ENCODE measurements at places on chromosomes 7 and 10.

DNA sequence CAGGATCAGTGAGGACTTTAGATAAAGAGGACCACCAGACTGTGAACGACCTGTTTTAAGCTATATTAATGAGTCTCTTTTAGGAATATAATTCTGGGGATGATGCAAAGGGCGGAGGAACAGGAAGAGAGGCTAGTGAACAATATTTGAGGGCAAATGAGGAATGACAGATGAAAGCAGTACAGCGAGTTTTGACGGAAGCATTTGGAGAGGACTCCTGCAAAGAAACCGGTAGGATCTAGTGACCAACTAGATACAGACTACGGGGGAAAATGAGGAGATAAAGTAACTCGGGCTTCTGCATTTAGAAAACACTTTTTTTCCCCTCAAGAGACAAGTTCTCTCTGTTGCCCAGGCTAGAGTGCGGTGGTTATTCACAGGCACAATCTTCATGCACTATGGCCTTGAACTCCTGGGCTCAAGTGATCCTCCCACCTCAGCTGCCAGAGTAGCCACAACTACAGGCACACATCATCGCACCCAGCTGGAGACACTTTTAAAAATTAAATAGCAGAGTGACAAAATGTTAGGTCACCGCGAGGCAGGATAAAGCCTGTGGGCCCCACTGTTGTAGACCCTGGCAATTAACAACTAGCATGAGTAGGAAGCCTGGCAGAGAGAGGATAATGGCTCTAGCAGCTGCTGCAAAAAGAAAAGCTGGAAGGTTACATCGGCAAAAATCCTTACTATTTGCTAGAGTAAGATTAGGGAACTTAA, 143.2 kb downstream of the SRPK2 start:
- DNase-seq: peak; percentile 47

GRCh38 chr10:13649844-13650520, 63.2 kb downstream of the PRPF18 start:
- DNase-seq: no peak

DNA sequence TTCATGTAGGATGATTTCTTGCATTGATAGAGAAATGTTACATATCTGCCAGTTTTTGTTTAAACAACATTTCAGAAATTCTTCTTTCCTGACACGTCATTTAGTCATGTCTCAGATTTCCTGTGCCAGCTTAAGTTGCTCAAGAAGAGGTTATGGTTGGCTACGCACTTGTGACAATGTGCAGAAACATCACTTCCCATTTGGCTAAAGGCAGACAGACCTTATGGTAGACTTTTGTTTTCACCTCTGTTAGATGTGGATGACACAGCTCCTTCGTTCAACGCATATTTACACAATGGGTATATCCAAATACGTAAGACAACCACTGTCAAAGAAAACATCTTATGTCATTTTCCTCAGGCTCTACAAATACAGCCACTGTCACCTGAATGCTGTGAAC, 125.8 kb downstream of the DOCK4 start:
- DNase-seq: peak; percentile 66

DNA sequence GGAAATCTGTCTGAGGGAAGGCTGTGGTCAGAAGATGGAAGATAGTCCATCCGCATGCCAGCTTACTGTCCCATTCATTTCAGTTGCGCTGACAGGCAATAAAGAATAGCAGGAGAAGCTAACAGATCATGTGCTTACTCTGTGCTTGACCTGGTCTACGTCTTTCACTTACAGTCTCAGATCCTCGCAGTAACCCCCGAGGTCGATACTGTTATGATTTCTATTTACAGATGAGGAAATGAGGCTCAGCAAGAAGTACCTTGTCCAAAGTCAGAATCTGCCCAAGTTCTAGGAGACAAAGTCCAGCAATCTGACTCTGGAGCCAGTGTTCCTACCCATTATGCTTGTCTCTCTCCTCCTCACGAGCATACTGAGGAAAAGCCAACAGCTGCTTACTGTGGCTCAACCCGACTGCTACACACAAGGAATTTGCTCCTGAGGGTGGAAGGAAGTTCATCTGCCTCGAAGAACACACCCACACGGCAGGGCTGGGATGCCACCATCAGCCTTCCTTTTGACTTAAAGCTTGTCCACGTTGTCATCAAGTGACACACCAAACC, 74.2 kb downstream of the MINPP1 start:
- DNase-seq: no peak

- no peak for DNase-seq
These were observed 17.7 kb downstream of the LDB1 start for GRCh38 chr10:102102421-102102820.

- peak; percentile 1 for DNase-seq
These were observed 282.3 kb upstream of the CHRM2 start for GRCh38 chr7:136585954-136586670.

- no peak for DNase-seq
These were observed 7.4 kb downstream of the AVL9 start for GRCh38 chr7:32502728-32503127.

GRCh38 chr7:35792472-35792871, 8.4 kb upstream of the SEPTIN7 start:
- peak; percentile 46 for DNase-seq

DNA sequence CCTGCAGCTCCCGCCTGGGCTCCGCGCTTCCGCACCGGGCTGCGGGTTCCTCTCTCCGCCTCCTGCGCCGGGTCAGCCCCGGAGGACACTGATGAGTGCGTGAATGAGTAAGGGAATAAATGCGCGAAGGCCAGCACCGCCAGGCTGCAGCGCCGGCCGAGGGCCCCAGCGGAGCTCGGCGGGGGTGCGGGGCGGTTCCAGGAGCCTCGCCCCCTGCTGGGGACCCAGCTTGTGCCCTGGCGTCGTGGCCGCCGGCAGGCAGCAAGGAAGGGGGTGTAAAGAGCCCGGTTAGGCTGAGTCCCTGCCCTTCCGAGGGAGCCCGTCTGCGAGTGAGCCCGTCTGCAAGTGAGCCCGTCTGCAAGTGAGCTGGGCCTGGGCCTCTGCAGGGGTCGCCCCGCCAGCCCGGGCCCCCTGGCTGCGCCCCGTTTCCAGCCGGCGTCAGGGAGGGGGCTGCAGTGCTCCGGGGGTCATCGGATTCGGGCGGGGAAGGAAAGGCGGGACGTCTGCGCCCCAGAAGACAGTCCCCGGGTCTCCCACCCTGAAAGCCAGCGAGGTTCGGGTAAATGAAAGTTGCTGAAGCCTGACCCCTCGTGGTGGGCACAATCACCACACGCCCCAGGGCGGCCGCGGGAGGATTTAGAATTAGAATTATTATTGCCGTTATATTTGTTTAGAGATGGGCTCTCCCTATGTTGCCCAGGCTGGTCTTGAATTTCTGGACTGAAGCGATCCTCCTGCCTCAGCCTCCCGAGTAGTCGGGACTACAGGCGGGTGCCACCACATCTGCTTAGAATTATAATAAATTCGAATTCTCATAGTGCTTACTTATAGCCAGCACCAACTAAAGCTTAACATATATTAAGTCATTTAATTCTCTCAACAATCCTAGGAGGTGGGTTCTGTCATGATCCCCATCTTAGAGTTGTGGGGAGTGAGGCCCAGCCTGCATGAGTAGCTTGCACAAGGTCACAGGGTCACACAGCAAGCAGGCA, 8.6 kb upstream of the CRYGN start:
- DNase-seq: peak; percentile 68

GRCh38 chr10:77027576-77027975, 610.0 kb downstream of the KCNMA1 start:
- DNase-seq: no peak

DNA sequence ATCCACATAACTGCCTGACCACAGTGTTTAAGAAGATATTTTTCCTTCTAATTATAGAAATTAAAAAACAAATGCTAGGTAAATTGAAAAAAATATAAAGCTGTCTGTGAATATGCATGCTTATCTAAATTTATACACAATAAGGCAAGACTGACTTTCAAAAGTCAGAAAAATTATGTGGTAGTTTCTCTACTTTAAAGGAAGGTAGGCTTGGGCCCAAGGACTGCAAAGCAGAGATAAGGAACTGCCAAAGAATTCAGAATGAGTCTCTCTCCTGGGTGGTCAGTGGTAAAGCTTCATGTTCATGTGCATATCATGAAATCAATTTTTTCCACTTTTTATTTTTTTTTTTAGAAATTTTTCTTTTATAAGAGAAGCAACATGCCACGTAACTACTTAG, 998.6 kb downstream of the REEP3 start:
- DNase-seq: no peak

DNA sequence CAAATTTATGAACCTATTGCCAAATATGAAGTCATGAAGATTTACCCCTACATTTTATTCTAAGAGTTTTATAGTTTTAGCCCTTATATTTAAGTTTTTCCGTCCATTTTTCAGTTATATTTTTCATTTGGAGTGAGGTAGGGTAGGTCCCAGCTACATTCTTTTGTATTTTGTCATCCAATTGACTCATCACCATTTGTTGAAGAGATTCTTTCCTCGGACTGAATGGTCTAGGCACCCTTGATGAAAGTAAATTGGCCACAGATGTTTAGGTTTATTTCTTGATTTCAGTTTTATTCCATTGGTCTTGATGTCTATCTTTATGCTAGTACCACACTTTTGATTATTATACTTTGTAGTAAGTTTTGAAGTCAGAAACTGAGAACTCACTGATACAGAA, 22.7 kb downstream of the CYP2C19 start:
- no peak for DNase-seq

DNA sequence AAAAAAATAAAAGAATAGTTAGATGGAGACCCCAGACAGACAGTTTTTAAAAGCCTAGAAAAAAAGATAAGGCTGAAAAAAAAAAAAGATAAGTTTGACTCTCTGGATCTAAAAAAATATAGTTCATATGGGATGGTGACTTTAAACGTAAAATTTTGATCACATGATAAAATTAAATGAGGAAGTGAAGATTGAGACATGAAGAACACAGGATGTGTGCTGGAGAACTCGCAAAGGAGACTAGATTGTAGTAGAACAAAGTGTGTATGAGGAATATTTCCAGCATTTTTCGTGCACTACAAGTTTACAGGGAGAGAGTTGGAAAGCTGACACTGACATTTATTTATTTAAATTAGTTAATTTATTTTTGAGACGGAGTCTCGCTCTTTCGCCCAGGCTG, 286.4 kb downstream of the PRPF18 start:
- DNase-seq: peak; percentile 7

DNA sequence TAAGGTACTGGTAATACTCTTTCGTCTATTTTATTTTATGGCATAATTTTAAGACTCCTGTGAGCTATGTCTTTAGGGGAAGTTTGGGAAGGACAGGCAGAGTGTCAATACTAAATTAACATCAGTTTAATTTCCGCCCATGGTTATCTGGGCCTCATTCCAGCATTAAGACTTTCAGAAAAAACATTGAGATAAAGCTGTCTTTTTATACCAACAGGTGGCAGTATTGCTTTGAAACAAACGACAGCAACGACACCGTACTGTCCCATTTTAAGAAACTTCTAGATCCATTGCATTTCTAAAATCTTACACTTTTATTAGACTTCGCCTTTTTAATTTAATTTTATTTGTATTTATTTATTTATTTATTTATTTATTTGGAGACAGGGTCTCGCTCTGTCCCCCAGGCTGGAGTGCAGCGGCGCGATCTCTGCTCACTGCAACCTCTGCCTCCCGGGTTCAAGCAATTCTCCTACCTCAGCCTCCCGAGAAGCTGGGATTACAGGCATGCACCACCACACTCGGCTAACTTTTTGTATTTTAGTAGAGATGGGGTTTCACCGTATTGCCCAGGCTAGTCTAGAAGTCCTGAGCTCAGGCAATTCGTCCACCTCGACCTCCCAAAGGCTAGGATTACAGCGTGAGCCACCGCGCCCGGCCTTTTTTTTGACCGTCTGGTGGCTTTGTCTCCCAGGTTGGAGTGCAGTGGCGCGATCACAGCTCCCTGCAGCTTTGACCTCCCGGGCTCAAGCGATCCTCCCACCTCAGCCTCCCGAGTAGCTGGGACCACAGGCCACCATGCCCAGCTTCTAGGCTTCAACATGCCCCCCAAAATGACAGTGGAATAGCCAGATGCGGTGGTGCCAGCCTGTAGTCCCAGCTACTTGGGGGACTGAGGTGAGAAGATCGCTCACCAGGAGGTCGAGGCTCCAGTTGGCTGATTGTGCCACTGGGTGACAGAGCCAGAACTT, 78.7 kb upstream of the C1GALT1 start:
- DNase-seq: peak; percentile 81

DNA sequence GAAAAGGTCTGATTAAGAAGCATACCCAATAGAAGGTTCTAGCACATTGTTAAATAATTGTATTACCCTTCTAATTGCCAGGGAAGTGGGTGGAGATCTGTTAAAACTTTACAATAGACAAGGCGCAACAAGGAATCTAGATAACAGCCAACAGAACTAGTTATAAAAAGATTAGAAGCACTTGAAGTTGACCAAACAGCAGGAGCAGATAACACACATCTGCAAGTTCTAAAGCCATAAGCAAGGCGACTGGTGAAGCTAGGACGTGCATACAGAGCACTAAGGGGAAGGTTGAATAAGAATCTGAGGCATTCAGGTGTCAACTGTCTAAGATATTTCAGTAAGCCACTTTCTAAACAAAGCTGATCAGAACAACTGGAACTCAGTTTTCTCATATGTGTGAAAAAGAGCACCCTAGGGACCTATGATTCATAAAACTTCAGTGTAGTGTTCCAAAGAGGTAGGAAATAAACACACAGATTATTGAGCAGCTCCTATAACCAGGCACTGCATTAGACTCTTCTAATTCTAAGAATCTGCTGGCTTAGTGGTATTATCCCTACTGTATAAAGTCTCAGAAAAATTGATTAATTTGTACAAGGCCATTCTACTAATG, 111.2 kb downstream of the SAMD9 start:
- DNase-seq: no peak

DNA sequence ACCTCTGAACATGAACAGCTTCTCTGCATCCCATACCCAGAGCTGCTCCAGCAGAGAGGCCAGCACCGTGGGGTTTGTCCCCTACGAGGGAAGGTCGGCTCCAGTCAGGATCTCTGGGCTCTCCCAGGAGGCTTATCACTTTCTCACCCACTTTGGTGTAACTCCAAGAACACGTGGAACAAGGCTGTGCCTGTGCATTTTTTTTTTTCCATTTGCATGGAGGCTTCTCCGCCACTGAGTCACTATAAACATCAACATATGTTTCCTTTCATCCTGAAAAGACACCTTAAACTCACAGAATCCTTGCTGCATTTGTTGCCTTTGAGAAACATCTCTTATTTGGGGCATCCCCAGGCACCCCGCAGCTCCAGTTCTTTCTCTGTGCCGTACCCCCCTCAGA, 29.4 kb upstream of the ECHDC3 start:
- no peak for DNase-seq

DNA sequence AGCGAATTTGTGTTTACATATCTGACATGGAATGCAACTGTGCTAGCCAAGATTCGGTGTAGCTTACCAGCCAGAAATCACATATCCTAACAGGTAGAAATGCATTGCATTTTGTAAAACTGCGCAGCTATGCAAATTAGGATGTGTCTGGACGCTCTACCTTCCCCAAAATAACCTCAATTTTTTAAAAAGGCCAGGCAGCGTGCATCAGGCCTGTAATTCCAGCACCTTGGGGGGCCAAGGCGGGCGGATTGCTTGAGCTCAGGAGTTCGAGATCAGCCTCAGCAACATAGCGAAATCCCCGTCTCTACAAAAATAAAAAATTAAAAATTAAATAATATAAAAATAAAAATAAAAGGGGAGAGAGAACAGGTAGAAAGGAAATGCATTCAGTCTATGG, 305.0 kb downstream of the TYW1 start:
- DNase-seq: no peak
